Stimulated activated effector memory CD8-positive, alpha-beta T cell treated with anti-CD3 and anti-CD28 coated beads, Interleukin-12 subunit alpha, Interleukin-12 subunit beta, amount 100 ng/mL, for 72 hours (primary cell): ENCODE measurements at places on chromosomes 2 and 18.
A peak's percentile ranks its signal among the peaks of the same experiment; 100 is the strongest.

- no peak for DNase-seq
These were observed 202.3 kb downstream of the MYO3B start for GRCh38 chr2:170380267-170380666.

GRCh38 chr2:108593547-108594098 lies 59.4 kb downstream of the LIMS1 start:
- no peak for DNase-seq

DNA sequence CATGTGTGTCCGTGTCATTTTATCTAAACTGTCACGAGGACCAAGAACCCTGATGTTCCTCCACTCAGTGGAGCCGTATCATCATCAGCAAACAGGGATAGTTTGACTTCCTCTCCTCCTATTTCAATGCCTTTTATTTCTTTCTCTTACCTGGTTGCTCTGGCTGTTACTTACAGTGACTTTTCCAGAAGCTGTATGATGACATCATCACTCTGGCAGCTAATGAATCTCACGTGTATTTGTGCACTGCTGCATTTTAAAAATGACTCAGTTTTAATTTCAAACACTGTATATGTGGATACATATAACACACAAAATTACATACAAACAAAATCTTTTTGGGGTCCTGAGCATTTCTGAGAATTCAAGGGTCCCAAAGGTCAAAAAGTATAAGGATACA lies 481.4 kb downstream of the CDH2 start:
- DNase-seq, result no peak

DNA sequence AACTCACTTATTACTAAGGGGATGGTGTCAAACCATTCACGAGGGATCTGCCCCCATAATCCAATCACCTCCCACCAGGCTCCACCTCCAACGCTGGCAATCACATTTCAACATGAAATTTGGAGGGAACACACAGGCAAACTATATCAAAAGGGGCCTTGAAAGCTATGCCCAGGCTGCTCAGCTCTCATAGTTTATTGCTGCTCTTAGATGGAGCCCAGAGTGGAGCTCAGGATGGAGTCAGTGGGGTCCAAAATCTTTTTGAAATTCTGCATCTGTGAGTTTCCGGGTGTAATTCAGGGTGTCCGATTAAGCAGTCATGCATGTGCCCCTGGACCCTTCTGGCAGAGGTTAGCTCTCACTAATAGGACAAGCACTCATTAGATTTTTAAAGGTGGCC lies 24.3 kb downstream of the RHOB start:
- DNase-seq, result no peak

DNA sequence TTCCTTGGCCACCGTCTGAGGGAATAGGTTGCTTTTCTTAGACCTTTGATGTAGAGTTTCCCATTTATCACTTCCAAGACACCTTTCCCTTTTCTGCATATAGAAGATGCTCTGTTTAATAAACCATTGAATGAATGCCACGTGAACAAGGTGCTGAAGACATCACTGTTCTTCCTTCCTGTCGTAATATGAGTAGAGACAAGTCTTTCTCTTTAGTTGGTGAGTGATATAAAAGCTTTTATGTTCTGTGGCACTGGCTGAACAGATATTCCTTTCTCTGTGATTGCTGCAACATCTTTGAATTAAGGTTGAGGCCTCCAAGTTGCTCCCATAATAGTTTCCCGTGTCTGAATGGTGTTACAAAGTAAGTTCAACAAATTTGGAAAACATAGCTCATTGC lies 38.7 kb downstream of the TTC39C start:
- DNase-seq, result no peak

DNA sequence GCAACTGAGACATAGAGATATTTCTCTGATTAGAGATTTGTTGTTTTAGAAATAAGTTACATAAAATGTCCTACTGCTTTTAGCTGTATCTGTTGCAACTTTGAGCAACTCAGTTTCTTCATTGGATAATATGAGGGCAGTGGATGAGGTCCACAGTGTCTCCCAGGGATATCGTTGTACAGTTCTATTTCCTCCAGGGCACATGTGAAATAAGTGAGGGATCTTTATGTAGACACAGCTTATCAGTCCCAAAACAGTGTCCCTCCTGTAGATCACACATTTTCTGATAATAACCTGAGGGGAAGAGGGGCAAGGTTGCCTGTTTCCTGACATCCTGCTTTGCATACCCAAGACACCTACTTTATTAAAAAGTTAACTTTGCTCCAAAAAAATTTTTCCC lies 1231.2 kb upstream of the ZEB2 start:
- DNase-seq, result no peak

- no peak for DNase-seq
These were observed 21.0 kb downstream of the TCF7L1 start for GRCh38 chr2:85154048-85154753.

DNA sequence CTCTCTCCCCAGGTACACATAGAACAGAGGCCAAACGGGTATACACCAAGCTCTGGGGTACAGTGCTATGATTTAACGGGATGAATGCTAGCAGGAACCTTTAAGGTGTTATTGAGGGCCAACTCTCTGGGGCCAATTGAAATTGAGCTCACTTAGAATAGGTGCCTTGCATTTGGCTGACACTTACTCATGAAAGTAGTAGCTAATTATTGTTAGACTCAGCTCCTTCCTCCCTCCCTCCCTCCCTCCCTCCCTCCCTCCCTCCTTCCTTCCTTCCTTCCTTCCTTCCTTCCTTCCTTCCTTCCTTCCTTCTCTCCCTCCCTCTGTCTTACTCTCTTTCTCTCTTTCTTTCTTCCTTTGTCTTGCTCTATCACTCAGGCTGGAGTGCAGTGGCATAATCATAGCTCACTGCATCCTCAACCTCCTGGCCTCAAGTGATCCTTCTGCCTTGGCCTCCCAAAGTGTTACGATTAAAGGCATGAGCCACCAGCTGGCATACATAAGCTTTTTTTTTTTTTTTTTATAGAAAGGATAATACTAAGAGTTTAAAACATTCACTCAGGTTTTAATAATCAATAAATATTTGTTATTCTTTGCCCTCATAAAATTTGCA lies 95.7 kb downstream of the TTC27 start:
- no peak for DNase-seq

GRCh38 chr2:47595687-47596086 lies 187.3 kb upstream of the MSH6 start:
- no peak for DNase-seq

DNA sequence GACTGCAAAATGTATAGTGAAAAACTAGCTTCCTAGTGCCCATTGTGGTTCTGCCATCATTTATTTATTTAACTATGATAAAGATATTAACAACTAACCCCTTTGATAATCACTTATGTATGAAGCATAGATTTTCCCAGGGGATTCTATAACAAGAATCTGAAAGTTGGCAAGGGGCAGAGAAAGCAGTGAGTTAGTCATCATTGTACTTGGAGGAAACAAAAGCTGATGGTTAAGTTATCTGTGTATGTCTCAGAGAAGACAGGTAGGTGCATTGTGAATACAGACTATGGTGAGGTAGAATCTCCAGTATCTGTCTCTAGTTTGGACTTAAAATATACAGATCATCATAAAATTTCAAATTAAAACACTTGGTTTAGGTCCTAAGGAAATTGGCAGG lies 2159.1 kb upstream of the CELF4 start:
- no peak for DNase-seq

GRCh38 chr2:12558519-12558918 lies 158.2 kb upstream of the TRIB2 start:
- no peak for DNase-seq

DNA sequence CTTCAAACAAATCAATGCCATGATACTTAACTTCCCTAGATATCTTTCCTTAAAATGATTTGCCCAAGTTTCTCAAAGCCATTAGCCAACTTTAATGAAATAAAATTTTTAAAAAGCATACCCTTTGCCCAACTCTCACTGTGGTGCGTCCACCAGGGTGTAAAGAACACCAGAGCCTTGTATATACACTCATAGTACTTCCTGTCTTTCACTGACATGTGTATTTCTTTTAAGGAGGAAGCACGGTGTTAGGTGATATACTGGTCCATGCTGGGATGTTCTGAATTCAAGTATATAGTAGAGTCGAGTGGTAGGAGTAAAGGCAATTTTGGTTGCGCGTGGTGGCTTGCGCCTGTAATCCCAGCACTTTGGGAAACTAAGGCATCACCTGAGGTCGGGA lies 22.7 kb downstream of the AAK1 start:
- DNase-seq, result no peak

DNA sequence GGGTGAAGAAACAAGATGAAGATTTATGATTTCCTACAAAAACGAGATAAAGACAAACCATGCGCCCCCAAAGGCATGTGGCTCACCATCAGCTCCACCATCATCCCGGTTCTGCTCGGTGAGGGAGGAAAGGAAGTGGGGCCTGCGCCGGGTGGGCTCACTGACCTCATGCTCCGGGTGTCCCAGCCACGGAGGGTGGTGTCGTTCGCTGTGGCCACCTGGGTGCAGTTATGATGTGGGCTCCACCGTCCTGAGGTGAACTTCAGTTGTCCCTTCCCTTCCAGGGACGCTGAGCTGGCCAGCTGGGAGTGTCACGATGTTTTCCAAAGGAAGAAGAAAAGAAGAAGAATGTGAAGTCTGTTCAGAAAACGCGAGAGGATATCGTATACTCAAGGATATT lies 180.9 kb downstream of the EIPR1 start:
- DNase-seq, result no peak

- no peak for DNase-seq
These were observed 54.2 kb downstream of the NCAPH start for GRCh38 chr2:96389736-96390135.

GRCh38 chr2:19868701-19869580 lies 32.8 kb downstream of the TTC32 start:
- DNase-seq, result peak; percentile 30

GRCh38 chr2:122423934-122424333 lies 668.5 kb downstream of the TSN start:
- DNase-seq, result no peak

DNA sequence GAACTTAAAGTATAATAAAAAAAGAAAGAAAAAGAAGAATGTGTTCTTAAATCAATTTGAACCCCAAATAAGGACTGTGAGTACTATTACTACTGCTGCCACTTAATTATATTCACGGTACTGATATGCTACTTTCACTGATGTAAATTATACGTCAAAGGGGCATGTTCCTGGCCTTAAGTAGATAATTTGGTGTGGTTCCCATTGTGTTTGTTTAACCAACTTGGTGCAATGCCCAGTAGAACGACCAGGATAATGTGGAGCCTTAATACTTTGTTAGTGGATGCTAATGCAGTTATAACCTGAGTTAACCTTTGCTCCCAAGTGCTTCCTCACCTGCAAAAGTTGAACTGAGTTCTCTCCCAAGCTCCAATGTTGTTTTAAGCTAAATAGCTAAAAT lies 142.0 kb downstream of the NR4A2 start:
- DNase-seq, result no peak

- DNase-seq, result no peak
These were observed 59.6 kb downstream of the GATA6 start for GRCh38 chr18:22228976-22229375.

DNA sequence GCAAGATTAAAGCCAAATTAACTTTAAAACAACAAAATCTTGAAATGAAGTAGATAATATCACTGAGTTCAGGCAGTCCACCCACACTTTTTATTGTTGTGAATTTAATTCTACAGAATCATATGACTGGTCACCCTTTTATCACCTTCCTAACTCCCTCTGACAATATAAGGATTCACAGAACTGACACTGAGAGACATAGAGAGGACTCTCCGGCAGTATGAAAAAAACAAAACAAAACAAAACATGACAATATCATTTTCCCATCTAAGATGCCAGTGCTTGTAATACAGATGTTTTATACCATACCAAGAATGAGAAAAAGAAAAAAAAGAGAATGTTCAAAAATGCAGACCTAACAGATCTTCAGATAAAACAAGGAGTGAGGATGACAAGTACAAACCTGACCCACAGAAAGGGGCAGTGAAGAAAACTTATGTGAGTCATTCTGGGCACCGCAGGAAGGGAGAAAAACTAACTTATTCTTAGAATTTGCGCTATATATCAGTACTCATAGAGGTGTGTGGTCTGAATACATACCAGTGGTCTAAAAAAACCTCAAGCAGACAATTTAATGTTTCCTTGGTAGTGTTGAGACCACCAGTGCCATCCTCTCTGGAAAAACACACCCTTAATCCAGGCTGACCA lies 136.6 kb downstream of the ZAP70 start:
- DNase-seq, result peak; percentile 68

- no peak for DNase-seq
These were observed 59.0 kb upstream of the ZNF532 start for GRCh38 chr18:58805467-58806187.

DNA sequence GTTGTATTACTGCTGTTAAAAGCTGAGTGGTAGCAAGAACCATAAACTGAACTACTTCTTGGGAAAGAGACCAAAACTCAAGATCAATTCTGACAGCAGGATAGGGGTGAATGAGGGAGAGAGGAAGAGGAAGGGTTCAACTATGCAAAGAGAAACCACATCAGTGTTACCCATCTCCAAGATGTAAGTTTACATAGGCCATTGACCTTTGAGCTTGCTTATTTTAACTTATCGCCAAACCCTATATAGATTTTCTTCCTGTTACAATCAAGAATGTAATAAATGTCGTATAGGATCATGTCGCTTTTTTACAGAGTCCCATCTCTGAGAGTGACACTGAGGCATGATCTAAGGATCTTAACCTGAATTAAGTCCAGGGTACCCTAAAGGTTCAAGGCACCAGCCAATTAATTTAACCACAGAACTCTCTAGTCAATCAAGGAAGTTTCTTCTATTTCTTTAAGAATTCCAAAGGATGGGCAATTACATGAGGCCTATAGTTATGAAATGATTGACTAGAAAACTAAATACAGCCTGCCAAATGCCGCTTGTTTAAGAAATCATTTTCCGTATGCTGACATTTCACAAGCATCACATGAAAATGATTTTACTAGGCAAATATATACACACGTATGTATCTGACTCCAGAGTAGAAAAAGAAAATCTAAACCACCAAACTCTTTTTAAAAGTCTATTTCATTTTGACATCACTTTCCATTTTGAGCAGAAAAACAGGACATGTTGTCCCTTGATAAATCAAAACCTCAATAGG lies 11.8 kb downstream of the RND3 start:
- DNase-seq, result no peak

GRCh38 chr2:43845181-43845580 lies 6.4 kb downstream of the ABCG8 start:
- DNase-seq, result no peak

- no peak for DNase-seq
These were observed 16.2 kb downstream of the EPB41L3 start for GRCh38 chr18:5527603-5528002.

GRCh38 chr18:37689841-37690240 lies 124.2 kb upstream of the CELF4 start:
- DNase-seq, result no peak

DNA sequence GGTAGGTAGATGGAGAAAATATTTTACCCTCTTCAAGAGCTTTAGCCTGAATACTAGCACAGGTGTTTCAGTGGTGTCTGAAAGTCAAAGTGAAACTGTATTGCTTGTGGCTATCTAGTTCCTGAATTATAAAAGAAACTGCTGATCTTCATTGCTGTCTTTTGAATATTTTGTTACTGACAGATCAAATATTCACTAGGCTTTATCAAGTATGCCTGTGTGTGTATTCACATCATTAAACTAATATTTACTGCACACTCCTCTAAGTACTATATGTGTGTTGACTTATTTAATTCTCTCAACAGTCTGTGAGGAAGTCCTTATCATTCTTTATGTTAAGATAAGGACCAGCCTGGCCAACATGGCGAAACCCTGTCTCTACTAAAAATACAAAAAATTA lies 139.6 kb downstream of the SOCS6 start:
- DNase-seq, result no peak
